ENCODE measurements at places on chromosomes 7 and 10. TPM values are rescaled to one million over a fixed set of nuclear protein-coding genes. Genes with fewer than 3 reads are reported as not detected.

Gene GDF2
- not detected for polyA plus RNA-seq

Gene OLAH
- polyA plus RNA-seq, result 0.38 TPM

DNA sequence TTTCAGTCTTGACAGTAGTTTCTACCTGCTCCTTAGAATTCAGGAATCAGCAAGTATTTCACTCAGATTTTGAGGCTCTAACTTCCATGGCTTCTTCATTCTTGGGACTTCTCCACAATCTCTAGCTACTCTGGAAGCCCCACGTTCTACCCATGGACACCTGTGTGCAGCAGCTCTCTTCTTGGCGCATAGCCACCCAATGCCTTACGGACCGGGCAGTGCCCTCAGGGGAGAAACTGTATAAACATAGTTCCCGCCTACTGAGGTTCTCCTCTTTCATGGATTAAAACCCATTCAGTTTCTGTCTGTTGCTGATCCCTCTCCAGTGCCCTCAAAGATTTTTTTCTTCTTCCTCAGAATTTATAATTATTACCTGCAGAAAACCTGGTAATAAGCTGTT, 177.1 kb downstream of the SORCS1 start:
- DNase-seq, result no peak

- DNase-seq, result no peak
Observed at GRCh38 chr7:92228100-92228499, 17.6 kb downstream of the KRIT1 start.

- DNase-seq, result peak; percentile 23
Observed at GRCh38 chr7:69932034-69932628, 333.9 kb downstream of the AUTS2 start.

GRCh38 chr10:59082249-59082648, 94.2 kb upstream of the PHYHIPL start:
- no peak for DNase-seq

DNA sequence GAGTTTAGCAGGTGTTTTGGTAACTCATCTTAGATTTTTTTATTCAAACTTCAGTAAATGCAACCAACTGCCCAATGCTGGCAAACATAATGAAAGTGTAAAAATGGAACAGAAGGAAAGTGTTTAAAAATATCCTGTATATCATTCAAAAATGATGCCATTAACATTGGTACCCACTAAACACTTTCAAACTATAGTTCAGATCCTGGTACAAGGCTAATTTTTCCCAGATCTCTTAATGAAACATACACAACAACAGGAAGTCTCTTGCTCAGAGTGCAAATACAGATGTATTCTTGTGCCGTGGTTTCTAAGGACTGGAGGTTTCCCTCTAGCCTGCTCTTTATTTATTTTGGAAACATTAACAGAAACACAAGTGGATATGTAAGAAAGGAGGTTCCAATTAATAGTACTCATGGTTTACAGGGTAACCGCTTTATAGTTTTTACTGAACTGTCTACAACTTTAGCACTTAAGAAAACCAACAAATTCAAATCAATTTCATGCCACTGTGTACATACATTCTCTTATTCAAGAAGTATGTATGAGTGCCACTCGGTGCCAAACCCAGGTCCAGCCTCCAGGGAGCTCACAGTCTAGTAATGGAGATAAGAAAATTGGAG, 176.0 kb upstream of the AKR1E2 start:
- DNase-seq, result no peak

- no peak for DNase-seq
Observed at GRCh38 chr10:23742807-23743206, 303.9 kb downstream of the OTUD1 start.

GRCh38 chr10:26780793-26781601, 79.8 kb downstream of the ABI1 start:
- no peak for DNase-seq

GRCh38 chr7:142130267-142130666, 18.7 kb downstream of the MGAM2 start:
- DNase-seq, result no peak

GRCh38 chr10:68543004-68543918, 15.9 kb upstream of the SLC25A16 start:
- DNase-seq, result no peak

- no peak for DNase-seq
Observed at GRCh38 chr10:69217119-69217754, 2.9 kb upstream of the HKDC1 start.

GRCh38 chr10:83254698-83255097, 884.6 kb upstream of the GHITM start:
- no peak for DNase-seq

DNA sequence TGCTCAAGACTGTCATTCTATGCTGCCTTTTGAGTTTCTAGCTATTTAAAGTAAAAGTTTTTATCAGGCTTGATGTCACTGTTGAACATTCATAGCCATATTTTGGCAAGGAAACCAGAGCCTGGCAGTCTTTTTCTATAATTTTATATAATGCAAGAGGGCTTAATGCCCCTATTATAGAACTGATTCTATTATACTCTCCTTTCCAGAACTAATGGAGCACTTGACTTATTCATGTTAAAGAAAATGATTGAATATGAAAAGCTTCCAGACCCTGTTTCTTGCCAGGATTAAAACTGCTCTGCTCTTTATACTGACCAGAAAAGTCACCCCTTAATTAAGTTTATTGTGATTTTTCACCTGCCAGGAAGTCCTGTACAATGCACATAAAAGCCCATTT, 337.6 kb upstream of the CHRM2 start:
- DNase-seq, result no peak

GRCh38 chr10:15943426-15943825, 83.1 kb upstream of the MINDY3 start:
- DNase-seq, result no peak

DNA sequence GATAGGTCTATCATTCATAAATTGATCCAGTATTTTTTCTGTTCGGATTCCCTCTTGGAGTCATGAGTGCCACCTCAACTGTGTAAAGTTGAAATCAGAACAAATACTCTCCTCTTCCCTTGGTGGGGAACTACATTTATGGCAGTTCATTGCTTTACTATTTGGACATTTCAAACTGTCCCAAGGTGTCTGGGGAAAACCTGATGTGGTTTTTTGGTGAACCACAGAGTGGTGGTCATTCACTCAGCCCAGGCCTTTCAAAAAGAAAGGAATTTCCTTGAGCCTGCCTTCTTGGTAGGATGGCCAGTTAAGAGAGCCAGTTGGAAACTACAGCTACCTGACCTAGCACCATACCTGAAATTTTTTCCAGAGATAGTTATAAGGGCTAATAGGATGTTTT, 59.0 kb downstream of the ABCB1 start:
- no peak for DNase-seq

GRCh38 chr10:47408606-47409005, 24.5 kb upstream of the ZNF488 start:
- no peak for DNase-seq

GRCh38 chr7:138784692-138785091, 13.1 kb upstream of the TMEM213 start:
- DNase-seq, result no peak

- no peak for DNase-seq
Observed at GRCh38 chr10:130747946-130748345, 563.6 kb downstream of the TCERG1L start.

DNA sequence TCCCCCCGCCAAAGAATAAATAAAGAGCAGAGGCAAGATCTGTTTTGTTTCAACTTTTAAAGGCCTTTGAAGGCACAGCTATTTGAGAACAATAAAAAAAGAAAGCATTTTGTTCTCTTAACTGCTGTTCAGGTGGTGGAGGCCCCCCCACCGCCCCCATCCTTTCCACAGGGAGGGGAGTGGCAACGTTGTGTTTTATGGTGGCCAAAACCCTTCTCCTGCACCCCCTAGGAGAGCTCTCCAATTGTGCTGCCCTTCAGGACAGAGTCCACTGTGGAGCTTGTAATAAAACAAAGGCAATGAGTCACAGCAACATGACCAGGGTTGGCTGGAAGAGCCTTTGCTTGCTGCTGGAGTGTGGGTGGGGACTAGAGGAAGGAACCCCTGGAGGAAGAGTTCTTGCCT, 987.9 kb downstream of the KCNMA1 start:
- DNase-seq, result no peak

- no peak for DNase-seq
Observed at GRCh38 chr10:13483073-13483472, 45.7 kb downstream of the BEND7 start.
